ENCODE measurements at places on chromosomes 13 and 19. TPM values are rescaled to one million over a fixed set of nuclear protein-coding genes. Genes with fewer than 3 reads are reported as not detected.

TEX29 gene
- total RNA-seq, result not detected

DNA sequence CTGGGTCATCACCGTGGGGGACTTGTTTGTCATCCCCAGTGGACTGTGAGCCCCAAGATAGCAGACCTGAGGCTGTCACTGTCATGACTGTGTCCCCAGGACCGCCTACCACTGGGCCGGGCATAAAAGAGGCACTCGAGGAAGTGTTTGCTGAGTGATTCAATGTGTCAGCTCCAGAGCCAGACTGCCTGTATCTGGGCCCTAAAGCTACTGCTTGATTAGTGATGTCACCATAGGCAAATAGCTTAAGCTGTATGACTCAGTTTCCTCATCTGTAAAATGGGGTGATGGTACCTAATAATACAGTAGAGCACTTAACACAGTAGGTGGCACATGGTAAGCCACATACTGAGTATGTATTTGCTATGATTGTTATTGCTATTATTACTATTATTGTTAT is 11.2 kb upstream of the CEACAM19 start:
- no peaks in the 10 kb centered on the region for H3K27me3 ChIP-seq
- H3K36me3 ChIP-seq, result peaks cover 23% of the 10 kb centered on the region
- H3K4me3 ChIP-seq, result no peak overlapping the region

DNA sequence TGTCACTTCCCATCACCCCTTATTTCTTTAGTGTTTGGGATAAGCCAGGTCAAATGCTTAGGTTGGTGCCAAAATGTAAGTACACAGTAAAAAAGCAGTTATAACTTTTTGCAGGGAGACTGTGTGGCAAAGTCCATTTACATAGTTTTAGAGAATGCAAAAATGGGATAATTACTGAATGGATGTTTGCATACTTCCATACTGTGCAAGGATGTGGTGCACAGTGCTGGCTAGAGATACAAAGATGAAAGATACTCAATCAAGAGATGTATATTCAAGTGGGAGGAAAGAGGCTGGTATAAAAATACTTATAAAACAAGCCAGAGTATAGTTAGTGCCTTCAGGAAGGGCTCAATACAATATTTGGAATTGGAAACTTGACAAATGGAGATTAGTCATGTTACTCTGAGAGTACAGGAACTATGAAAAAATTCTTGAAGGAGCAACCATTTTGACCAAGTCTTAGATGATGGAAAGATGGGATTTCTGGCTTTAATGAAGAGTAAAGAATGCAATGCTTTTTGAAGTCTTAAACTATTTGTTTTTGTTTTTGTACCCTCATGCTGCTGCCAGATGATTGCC is 8.0 kb downstream of the PDS5B start:
- no peak overlapping the region for H3K27ac ChIP-seq
- no peak overlapping the region for H3K4me3 ChIP-seq
- H3K36me3 ChIP-seq, result no peaks in the 10 kb centered on the region
- DNase-seq, result no peak
- H3K27me3 ChIP-seq, result no peaks in the 10 kb centered on the region

- no peaks in the 10 kb centered on the region for H3K4me1 ChIP-seq
- no peaks in the 10 kb centered on the region for H3K27me3 ChIP-seq
- no peaks in the 10 kb centered on the region for H3K36me3 ChIP-seq
These were observed 8.3 kb downstream of the RYR1 start for GRCh38 chr19:38441657-38442348.

DNA sequence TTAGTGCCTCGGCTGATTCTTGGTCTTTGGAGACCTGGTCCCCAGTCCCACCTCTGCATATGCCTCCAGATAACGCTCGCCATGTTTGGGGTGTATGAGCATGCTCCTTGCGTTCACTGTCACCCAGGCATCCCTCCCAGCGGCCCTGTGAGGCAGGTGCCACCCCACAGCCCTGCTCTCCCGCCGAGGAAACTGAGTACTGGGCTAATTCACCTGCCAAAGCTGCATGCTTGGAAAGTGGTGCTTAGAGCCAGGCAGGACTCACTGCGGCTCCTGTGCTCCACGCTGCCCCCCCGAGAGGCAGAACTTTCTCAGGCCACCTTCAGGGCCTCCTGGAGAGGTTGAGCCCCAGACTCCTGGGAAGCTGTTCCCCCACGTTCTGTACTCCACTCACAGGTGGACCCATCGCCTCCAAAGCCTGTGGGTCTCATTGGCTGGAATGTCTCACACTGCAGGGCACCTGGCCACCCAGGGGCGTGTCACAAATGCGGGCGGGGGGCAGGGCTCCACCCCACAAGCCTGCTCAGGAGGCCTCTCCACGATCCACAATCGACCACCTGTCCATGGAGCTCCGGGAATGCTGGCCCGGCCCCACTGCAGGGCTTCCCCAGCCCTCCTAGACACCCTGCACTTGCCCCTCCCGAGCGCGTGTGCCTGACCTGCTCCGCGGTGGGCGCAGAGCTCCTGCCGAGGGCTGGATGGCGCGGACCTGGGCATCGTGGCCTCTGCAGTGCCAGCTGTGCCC is 64.6 kb downstream of the ATP11A start:
- H3K27ac ChIP-seq, result no peak overlapping the region
- H3K4me1 ChIP-seq, result peaks cover 16% of the 10 kb centered on the region
- no peak overlapping the region for H3K4me3 ChIP-seq
- H3K27me3 ChIP-seq, result no peaks in the 10 kb centered on the region
- H3K36me3 ChIP-seq, result peaks cover 2% of the 10 kb centered on the region
- no peak for DNase-seq

- peaks cover 38% of the 10 kb centered on the region for H3K36me3 ChIP-seq
- peaks cover under 1% of the 10 kb centered on the region for H3K4me1 ChIP-seq
- no peak overlapping the region for H3K4me3 ChIP-seq
- no peak overlapping the region for H3K27ac ChIP-seq
These were observed 4.2 kb upstream of the DAPK3 start for GRCh38 chr19:3975144-3975543.

GRCh38 chr19:31938675-31939074 is 406.7 kb upstream of the ZNF507 start:
- no peak overlapping the region for H3K4me3 ChIP-seq
- no peak for DNase-seq
- H3K36me3 ChIP-seq, result no peaks in the 10 kb centered on the region
- no peaks in the 10 kb centered on the region for H3K4me1 ChIP-seq

DNA sequence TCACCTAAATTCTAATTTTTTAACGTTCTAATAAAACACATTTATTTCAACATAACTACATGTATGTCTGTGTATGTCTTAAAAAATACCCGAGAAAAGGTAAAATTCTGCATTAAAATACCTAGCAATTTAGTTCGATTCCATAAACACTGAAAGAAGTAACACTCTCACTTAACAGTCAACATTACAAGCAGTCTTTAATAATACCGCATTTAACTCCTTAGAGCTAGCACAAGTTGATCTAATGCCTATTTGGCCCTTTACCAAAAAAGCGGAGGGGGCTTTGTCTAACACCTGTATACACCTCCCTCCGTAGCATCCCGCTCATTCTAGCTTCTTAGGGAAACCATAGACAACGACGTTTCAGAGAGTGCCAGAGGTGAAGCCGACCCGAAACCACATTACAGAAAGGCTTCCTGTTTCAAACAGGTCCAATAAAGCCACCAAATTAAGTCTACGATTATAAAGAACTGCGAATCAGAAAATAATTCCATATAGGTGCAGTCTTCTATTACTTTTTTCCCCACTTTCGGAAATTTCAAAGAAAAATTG is 1.2 kb downstream of the SPART start:
- DNase-seq, result peak; percentile 27
- peak overlapping the region; percentile 82 for H3K27ac ChIP-seq
- no peaks in the 10 kb centered on the region for H3K27me3 ChIP-seq
- H3K4me3 ChIP-seq, result peak overlapping the region; percentile 27
- H3K4me1 ChIP-seq, result peaks cover 16% of the 10 kb centered on the region

GRCh38 chr19:50626011-50626410 is 13.7 kb downstream of the SYT3 start:
- no peak overlapping the region for H3K27ac ChIP-seq
- H3K27me3 ChIP-seq, result no peaks in the 10 kb centered on the region
- DNase-seq, result no peak
- H3K4me1 ChIP-seq, result no peaks in the 10 kb centered on the region
